Anterior cingulate cortex (tissue), 58 donors: ENCODE measurements at places on chromosomes 4 and X.
A peak's percentile ranks its signal among the peaks of the same experiment; 100 is the strongest.

- no peak for DNase-seq
Observed at GRCh38 chrX:154751203-154751668, 359 bp upstream of the GAB3 start.

DNA sequence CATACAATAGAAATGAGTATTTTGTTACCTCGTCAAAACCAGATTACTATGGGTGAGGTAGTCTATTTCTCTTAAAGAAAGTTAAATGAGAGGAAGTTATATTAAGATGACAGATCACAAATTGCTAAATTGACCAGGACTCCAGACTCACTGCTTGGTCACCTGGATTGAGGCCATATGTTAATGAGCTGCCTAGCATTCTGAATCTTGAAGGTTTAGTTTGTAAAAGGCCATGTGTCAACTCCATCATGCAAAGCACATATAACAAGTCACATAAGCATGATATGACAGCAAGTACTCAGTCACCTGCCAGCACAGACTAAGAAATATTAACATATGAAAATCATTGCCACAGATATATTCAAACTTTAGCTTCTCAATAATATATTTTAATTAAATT is 72.6 kb downstream of the EPHA5 start:
- no peak for DNase-seq

- DNase-seq: no peak
Observed at GRCh38 chr4:85717351-85717750, 242.4 kb downstream of the ARHGAP24 start.

DNA sequence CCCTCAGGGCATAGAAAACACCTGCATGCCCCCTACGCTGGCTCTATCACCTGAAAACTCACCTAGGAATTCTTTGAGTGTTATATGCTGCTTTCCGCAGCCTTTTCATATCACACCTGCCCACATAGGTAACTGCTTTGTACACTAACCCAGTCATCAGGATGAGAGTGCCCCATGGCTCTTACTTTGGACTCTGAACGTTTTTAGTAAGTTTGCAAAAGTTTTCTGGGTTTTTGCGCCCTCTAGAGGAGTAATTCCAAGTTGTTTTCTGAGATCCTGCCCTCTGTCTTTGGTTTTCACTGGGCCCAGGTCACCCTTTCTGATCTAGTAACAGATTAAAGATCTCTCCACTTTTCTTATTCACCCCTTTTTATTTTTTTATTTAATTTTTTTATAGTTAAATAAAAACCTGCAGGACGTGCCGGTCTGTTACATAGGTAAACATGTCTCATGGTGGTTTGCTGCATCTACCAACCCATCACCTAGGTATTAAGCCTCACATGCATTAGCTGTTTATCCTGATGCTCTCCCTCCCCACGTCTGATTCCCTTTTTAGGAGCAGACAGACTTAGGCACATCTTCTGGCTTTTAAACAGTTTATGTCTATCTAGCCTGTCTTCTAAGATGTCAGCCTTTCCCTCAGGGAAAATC is 139.2 kb downstream of the NWD2 start:
- DNase-seq: no peak

DNA sequence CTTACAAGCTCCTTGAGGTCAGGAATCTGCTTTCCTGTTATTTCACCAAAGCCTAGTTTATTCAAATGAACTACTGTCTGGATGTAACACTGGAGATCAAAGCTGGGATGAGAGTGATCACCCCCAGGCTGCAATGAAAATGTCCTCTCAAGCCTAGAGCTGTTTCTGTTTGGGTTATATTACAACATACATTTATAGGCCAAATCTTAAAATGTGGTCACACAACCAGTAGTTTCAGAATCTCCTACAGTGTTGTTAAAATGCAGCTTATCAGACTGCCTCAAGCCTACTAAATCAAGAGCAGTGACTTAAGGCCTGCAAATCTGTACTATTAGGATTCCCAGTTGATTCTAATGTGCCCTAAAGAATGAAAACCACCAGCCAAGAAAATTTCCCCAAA is 207.5 kb downstream of the PAPSS1 start:
- DNase-seq: no peak

DNA sequence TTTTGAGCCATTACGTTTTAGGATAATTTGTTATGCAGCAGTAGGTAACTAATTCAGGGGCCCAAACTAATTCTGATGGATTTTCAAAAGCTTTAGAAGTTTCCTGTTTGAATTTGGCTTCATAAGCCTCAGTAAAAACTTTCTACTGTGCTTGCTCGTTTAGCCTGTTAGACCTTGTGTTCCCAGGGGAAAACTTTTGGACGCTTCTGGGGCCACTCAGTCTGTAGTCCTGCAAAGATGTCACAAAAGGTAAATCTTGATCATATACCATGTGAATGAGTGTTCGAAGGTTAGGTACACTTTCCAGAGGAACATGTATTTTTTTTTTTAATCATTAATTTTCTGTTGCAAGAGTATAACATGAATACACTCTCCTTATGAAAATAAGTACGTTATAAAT is 70.7 kb downstream of the SUPT20HL2 start:
- DNase-seq: no peak

GRCh38 chr4:159283696-159284095 is 180.8 kb downstream of the RAPGEF2 start:
- DNase-seq: no peak

DNA sequence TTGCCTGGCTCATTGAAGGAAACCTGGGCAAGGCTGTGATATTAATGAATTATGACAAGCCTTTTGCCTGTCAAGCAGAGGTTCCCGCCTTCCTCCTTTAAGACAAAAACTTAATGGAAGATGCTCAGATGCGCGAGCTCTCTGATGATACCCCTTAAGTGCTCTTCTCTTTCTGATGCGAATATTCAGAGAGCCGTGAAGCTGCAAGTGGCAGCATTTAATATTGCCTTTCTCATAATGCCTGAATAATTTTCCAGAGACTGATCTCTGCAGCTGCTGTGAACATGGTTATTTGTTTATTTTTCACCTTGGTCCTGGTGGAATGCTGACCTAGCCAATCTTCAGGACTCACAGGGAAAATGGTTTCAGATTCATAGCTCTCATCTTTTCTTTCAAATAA is 251.8 kb downstream of the TENM3 start:
- no peak for DNase-seq

DNA sequence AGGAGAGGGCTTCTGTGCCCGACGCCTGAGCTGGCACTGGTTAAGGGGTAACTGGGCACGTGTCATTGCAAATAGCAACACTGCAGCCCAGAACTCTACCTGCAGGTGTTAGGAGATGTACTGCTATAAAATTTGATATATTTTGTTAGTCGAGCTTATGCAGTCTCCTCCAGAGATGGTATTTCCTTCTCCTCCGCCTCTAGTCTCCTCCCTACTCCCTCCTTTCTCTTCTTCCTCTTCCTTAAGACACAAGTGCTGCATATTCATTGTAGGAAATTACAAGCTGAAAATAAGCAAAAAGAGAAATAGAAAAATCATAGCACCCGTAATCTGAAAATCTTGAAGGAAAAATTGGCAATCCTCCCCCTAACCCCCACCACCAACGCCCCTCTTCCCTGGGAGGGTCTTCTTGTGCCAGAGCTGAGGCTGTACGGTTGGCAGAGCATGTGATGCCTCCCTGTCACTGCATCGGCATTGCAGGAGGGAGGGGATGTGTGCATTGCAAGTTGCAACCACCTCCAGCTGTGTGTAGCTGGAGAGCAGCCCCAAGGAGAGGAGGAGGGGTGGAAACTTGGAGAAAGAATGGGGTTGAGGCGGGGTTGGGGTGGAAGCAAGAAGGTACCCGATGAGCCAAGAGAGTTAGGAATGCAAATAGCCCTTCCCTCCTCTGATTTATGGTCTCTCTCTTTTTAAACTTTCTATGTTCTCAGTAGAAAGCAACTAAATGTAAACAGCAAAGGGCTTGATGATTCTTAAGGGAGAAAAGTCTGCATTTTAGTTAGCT is 48.3 kb upstream of the MND1 start:
- DNase-seq: no peak

- no peak for DNase-seq
Observed at GRCh38 chr4:5933116-5933515, 40.2 kb upstream of the CRMP1 start.

DNA sequence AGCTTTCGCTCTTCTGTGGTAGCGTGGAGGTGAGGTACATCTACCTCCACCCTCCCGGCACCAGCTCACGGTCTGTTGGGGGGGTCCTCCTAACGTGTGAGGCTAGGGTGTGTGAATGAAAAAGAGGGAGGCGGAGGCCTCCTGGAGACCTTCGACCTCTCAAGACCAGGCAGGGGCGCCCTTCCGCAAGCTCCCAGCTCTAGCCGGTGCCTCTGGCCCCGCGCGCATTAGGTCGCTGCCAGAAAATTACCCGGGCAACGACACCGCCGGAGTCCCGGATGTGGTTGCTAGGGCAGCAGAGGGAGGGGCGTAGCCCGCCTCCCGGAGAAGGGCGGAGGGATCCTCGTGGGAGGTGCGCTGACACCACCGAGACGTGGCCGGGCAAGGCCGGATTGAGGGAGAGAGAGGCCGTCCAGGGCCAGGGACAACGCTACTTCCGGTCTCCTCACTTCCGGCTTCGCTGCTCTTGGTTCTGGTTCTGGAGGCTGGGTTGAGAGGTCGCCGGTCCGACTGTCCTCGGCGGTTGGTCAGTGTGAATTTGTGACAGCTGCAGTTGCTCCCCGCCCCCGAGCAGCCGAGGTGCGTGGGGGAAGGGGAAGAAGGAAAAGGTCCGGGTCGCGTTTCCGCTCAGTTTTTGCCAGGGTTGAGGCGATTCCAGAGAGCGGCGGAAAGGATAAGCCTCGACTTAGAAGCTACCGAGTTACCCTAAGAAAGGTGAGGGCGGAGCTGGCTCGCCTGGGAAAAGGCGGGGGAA is at the start of the genes ARFIP1 and TIGD4:
Gene ARFIP1, plus strand, starts transcription at position 442 of the 754 bp plus-strand sequence. CDS start 49,680 bp downstream, outside the sequence.
Gene TIGD4, minus strand, starts transcription at position 218 of the 754 bp plus-strand sequence. CDS start 8,726 bp downstream, outside the sequence.
- DNase-seq: peak; percentile 99

- no peak for DNase-seq
Observed at GRCh38 chr4:68267433-68267944, 22.0 kb upstream of the TMPRSS11B start.

DNA sequence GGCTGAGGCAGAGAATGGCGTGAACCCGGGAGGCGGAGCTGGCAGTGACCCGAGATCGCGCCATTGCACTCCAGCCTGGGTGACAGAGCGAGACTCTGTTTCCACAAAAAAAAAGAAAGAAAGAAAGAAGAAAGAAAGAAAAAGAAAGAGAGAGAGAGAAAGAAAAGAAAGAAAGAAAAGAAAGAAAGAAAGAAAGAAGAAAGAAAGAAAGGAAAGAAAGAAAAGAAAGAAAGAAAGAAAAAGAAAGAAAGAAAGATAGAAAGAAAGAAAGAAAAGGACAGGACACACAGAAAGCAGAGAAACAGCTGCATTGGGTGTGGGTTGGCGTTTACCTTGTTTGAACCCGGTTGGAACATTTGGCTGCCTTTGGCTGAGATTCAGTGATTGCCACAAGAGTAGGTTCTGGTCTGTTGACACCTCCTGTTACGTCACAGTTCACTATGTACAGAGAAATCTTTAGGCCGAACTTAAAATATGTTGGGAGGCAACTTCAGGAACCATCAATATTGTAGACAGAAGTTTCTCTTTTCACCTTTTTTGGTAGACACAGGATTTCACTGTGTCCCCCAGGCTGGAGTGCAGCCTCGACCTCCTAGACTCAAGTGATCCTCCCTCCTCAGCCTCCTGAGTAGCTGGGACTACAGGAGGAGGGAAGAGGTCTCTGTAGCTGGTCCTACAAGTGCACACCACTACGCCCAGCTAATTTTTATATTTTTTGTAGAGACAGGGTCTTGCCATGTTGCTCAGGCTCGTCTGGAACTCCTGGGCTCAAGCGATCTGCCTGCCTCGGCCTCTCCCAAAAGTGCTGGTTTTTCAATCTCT is 16.3 kb upstream of the PLCXD1 start:
- DNase-seq: no peak

- no peak for DNase-seq
Observed at GRCh38 chr4:147286846-147287587, 193.9 kb upstream of the EDNRA start.

DNA sequence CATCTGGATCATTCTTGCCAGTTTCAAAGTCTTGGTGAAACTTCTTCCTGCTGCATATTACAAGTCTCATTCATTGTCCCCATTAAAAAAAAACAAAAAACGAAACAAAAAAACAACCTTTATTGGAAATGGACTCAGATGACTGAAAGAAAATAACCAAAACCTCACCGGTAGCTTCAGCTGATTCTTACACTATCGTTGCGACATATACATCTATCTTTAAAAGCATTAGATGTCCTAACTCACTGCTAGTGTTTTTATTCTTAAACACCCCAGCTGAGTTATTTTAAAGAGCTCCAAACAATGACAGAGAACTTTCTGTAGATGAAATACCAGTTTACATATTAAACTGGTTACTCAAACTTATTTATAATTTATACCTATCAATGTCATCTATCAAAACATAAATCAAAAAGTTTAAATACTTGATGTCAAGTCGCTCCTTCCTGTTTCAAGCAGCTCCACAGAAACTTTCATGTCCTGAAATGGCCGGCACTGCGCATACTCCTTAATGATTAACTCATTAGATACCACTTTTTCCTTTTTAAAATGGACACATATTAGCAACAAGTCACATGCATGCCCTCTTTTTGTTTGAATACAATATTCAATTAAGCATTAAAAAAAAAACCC is 87.2 kb downstream of the HPRT1 start:
- DNase-seq: no peak

DNA sequence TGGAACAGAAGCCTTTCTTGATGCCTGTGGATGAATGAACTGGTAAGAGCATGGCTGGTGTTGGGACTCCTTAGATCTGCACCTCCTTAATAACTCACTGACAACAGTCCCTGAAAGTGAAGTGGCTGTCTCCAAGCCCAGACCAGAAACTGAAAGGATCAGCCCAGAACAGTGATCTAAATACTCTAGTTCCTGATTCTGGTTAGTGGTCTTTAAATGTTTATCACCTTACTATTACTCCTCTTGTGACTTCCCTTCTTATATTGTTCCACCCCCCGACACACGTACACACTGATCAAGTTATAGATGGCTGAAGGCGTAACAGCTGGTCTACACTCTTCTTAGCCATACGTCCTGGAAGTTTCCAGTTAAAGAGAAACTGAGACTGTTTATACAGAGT is 33.8 kb upstream of the ARMCX2 start:
- no peak for DNase-seq

GRCh38 chr4:154049457-154050181 is 260.7 kb upstream of the SFRP2 start:
- DNase-seq: no peak

DNA sequence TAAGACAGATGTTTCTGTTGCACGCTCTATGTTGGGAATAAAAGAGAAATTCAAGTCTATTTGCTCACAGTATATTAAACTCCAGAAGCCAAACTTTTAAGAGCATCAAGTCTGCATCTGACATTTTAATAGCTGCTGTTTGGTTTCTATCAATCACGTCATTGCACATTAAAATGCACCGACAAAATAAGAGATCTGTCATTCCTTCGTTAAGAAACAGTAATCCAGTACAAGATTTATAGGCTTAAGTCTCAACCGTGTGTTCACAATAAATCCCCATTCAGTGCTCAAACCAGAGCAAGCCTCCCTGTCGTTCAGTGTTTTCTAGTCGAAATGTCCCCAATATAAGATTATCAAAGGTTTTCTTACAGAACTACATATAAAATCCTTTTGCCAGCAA is 89.0 kb upstream of the BMPR1B start:
- no peak for DNase-seq

- DNase-seq: no peak
Observed at GRCh38 chr4:185304541-185304940, 91.2 kb downstream of the LRP2BP start.

- no peak for DNase-seq
Observed at GRCh38 chr4:133068083-133068482, 81.0 kb upstream of the PCDH10 start.
